ENCODE measurements at places on chromosomes 13 and 19.
A peak's percentile ranks its signal among the peaks of the same experiment; 100 is the strongest.

GRCh38 chr19:1840541-1841115, 7.7 kb downstream of the REXO1 start:
- no peak for DNase-seq

- no peak for DNase-seq
These were observed 684.1 kb downstream of the DIAPH3 start for GRCh38 chr13:59479629-59480028.

GRCh38 chr13:58318495-58319167, 687.1 kb downstream of the PCDH17 start:
- DNase-seq: no peak

DNA sequence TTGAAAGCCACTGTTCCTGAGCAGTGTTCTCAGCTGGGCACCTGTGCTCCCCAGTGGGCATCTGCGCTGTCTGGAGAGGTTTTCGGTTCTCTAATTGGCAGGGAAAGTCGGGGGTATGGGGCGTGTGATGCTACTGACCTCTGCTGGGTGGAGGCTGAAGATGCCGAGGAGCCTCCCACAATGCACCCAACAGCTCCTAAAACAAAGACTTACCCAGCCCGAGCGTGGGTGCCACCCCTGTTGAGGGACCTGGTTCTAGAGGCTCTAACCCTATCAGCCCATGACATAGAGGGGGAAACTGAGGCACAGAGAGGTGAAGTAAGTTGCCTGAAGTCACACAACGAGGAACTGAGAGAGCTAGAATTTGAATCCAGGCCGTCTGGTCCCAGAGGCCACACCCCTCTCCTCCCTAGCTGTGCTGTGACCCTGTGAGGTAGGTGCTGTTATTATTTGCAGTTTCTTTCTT, 2.3 kb downstream of the SPACA4 start:
- DNase-seq: peak; percentile 62

- no peak for DNase-seq
These were observed 74.0 kb upstream of the POMP start for GRCh38 chr13:28584873-28585381.
